Left ventricle myocardium inferior (tissue), 1 donor: ENCODE measurements at places on chromosomes 11 and 22. TPM values are rescaled to one million over a fixed set of nuclear protein-coding genes. Genes with fewer than 3 reads are reported as not detected.

GRCh38 chr11:8773916-8774539 lies 91.4 kb downstream of the RPL27A start:
- peaks cover 97% of the 10 kb centered on the region for H3K4me1 ChIP-seq
- no peak overlapping the region for H3K4me3 ChIP-seq
- peak overlapping the region; percentile 87 for H3K27ac ChIP-seq
- H3K27me3 ChIP-seq: no peaks in the 10 kb centered on the region

SMIM35 gene
- not detected for total RNA-seq

GRCh38 chr11:126527651-126528050 lies 172.2 kb downstream of the ST3GAL4 start:
- H3K4me3 ChIP-seq: no peak overlapping the region
- H3K36me3 ChIP-seq: no peaks in the 10 kb centered on the region
- DNase-seq: no peak
- peaks cover 83% of the 10 kb centered on the region for H3K27me3 ChIP-seq

DNA sequence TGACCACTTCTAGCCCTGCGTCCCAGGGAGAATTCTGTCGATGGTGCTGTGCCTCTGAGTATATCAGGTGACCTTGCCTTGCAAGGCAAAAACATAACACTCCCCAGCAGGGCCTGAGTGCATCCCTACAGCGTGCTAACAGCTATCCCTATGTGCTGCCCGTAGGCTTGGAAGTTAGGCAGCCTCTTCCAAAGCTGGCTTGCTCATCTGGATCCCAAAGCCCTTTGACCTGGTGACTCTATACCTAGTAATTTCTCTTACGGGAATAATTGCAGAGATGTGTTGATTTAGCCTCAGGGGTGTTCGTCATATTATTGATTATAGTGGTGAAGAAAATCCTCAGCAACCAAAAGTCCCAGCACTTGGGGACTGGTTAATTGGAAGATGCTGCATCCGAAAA lies 32.6 kb upstream of the CRYBB3 start:
- H3K27me3 ChIP-seq: no peaks in the 10 kb centered on the region
- peaks cover 8% of the 10 kb centered on the region for H3K4me1 ChIP-seq
- H3K36me3 ChIP-seq: no peaks in the 10 kb centered on the region
- no peak overlapping the region for H3K4me3 ChIP-seq

DNA sequence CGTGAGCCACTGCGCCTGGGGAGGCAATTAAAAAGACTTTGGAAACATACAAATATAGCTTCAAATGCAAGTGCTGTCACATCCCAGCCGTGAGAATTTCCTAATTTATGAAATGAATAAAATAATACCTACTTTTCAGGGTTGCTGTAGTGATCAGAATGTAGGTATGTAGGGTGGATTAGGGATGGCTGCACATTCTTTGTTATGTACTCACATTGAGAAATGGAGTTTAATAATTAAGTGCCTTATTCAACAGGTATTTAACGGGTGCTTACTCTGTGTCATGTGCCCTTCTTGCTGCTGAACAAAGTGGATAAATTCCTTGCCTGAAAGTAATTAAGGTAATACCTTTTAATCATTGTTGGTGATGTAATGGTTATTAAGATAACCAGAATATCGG lies 37.0 kb downstream of the MMP7 start:
- no peak overlapping the region for H3K4me3 ChIP-seq
- peaks cover 16% of the 10 kb centered on the region for H3K27me3 ChIP-seq

DNA sequence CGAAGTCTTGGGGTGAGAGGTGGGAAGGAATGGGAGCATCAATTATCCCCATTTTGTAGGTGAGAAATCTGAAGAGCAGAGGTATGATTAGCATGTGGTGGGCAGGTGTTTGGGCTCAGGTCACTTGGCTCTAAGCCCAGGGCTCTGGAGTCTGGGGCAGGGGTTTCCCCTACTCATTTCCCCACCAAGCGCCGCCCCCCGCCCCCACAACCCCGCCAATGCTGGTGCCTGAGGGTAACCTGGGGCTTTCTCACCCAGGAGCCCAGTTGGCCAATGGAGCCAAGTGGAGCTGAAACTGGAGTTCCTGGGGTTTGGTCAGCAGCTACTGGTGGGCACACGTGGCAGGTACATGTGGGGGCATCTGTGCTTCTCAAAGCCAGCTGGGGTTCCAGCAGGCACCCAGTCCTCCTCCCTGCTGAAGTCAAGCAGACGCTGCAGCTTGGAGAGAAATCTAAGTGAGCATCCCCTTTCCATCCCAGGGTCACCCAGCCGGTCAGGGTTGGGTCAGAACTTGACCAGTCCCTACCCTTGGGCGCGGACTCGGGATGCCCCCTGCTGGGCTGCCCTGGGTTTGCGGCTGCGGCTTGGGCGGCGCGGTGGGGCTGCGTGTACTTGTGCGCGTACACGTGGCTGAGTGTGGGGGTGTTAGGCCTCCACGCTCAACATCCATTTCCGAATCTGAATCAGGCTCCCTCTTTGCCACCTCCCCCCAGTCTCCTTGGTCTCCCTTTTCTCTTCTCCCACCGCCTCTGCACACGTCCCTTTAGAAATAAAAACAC lies 1.7 kb upstream of the CHRM1 start:
- peak overlapping the region; percentile 54 for H3K4me3 ChIP-seq
- peaks cover 79% of the 10 kb centered on the region for H3K27me3 ChIP-seq
- H3K4me1 ChIP-seq: peaks cover 47% of the 10 kb centered on the region
- H3K36me3 ChIP-seq: no peaks in the 10 kb centered on the region

DNA sequence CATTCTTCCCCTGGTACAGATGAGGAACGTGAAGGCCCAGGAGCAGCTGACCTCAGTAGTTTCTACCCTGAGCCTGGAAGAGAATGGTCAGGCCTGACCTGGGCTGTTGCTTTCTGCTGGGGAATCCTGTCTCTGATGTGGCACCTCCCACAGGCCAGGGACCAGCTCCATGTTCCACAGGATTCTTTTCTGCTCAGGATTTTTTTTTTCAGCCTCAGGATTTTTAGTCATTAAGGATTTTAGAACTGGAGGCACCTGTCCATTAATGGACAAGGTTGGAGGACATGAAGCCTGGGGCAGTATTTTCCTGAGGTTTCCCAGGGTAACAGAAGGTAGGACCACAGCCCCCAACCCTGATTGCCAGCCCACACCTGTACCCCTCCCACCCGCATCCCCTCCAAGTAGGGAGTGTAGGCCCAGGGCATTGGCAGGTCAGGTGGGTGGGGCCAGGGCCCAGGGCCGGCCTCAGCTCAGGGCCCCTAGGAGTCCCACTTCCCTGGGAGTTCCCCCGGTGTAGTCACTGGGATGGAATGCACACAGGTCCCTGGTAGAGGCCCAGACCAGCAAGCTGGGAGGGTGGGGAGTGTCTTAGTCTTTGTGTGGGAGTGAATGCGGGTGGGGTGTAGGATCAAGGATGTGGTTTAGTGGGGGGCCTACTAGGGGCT lies 16.1 kb downstream of the BIK start:
- DNase-seq: no peak
- no peaks in the 10 kb centered on the region for H3K27me3 ChIP-seq
- H3K4me3 ChIP-seq: no peak overlapping the region
- H3K4me1 ChIP-seq: peaks cover 5% of the 10 kb centered on the region
- peaks cover 3% of the 10 kb centered on the region for H3K36me3 ChIP-seq

DNA sequence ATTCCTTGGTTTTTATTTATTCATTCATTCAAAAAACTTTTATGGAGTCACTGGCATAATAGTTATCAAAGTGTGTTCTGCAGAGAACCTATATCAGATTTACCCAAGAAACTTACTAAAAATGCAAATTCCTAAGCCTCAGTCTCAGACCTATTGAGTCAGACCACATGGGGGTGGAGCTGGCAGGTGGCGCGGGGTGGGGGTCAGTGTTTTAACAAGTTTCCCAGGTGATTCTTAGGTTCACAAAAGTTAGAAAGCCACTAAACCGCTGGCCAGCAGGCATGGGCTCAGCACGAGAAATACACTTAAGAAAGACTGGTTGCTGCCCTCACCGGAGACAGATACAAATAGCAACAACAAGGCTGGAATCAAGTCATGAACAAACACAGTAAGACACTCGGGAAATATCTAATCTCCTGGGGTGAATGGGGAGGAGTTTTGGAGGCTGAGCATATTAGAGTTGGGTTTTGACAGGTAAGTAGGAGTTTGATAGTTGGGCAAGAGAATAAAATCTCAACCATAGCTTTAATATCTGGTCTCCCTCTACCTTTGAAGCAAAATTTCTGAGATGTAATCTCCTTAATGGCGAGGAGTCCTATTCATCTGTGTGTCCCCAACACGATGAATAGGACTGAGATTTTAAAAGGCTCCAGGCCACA lies 167.5 kb upstream of the NECTIN1 start:
- no peak for DNase-seq
- H3K27me3 ChIP-seq: peaks cover 15% of the 10 kb centered on the region
- H3K27ac ChIP-seq: no peak overlapping the region
- no peak overlapping the region for H3K4me3 ChIP-seq
- H3K36me3 ChIP-seq: no peaks in the 10 kb centered on the region

TH gene
- not detected for total RNA-seq

RASD2 gene
- 5.0 TPM for total RNA-seq
